ENCODE measurements at places on chromosomes 11 and 22. TPM values are rescaled to one million over a fixed set of nuclear protein-coding genes. Genes with fewer than 3 reads are reported as not detected.
A peak's percentile ranks its signal among the peaks of the same experiment; 100 is the strongest.

DNA sequence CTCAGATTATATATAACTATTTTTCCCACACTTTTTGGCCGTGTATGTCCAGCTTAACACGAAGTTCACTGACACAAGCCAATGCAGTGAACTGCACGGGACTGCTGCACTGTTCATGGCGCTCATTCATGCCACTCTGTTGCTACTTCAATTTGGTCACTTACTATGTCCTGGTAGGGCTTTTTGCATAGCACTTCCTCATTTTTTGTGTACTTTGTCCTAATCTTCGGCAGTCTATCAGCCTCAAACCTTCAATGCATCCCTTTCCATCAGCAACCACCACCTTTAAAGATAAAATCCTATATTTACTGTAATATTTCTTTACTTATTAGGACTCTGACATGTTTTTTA lies 18.7 kb upstream of the ARHGAP32 start:
- no peak for DNase-seq

- DNase-seq, result no peak
Measured at GRCh38 chr11:9160166-9160565, 68.8 kb upstream of the SCUBE2 start.

DNA sequence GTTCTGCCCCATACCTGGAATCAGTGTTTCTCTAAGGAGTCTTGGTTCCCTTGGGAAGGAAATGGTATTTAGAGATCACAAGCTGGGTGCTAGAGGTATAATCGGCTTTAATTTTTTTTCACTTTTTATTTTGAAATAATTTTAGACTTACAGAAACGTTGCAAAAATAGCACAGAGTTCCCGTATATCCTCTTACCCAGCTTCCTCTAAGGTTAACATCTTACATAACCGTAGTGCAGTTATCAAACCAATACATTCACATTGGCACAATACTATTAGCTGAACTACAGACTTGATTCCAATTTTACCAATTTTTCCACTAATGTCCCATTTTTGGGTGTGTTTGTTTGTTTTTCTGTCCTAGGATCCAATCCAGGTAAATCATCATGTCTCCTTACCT lies 63.8 kb downstream of the RBX1 start:
- no peak for DNase-seq

The ISX gene
- not detected for total RNA-seq

- DNase-seq, result no peak
Measured at GRCh38 chr11:121723246-121723741, 270.5 kb upstream of the SORL1-AS1 start.

DNA sequence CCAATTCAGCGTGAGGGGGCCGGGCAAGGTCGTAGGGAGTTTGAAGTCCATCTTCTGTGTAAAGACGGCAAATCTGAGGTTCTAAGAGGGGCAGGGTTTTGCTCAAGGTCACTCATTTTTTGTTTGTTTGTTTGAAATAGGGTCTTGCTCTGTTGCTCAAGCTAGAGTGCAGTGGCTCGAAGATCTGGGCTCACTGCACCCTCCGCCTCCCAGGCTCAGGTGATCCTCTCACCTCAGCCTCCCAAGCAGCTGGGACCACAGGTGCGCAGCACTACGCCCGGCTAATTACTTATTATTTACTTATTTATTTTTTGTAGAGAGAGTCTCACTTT lies 355 bp upstream of the AP1B1 start:
- no peak for DNase-seq

DNA sequence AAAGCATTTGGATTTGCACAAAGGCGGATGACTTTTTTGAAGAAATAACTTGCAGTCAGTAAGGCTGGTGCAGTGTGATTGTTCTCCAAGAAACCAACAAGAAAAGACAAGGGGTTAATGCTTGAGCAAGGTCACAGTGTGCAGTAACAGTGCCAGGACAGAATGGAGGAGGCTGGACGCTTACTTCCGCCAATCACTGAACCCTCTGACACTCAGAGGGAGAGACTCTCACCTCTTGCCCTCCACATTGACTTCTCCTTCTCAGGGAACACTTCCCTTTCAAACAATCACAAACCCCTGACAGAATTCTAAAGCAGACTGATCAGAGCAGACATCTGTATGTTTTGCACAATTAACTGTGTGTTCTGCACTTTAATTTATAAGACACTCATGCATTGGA lies 228.4 kb downstream of the BLID start:
- no peak for DNase-seq

The OR6T1 gene
- not detected for total RNA-seq

DNA sequence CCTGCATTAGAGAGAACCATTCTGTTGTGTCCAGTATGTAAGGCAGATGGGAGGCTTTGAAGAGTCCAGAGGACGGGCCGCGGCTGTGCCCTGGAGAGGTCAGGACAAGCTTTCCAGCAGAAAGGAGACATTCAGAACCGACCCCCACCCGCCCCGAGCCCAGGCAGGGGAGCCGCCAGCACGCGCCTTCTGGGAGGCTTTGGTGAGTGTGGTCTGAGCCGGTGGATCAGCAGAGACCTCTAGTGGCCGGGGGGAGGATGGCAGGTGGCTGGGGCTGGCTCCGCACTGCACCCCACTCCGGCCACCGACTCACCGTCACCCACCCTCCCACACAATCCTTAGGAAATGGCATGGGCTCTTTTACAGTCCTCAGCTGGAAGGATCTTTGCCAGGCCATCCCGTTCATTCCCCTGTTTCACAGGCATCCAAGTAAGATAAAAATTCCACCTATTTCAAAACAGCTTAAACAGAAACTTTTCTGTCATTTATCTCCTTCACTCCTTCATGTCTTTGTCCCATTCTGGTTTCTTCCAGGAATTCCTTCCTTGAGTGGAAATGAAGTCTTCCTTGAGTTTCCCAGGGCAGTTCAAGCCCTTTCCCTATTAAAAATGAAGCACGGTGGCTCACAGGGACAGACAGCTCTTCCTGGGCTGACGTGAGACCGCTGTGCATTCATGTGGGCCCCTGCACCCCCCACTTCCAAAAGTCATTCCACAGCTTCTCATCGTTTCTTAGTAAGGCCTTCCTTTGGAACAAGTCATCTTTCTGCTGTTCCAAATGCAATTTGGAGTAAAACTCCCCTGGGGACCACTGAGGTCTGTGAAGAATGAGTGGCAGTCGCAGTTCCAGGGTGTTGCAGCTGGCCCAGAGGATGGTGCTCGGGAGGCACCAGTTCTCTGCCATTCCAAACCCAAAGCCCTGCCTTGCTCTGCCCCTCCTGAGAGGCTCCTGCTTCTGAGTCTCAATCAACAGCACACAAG lies 91.0 kb downstream of the FEZ1 start:
- DNase-seq, result peak; percentile 78

DNA sequence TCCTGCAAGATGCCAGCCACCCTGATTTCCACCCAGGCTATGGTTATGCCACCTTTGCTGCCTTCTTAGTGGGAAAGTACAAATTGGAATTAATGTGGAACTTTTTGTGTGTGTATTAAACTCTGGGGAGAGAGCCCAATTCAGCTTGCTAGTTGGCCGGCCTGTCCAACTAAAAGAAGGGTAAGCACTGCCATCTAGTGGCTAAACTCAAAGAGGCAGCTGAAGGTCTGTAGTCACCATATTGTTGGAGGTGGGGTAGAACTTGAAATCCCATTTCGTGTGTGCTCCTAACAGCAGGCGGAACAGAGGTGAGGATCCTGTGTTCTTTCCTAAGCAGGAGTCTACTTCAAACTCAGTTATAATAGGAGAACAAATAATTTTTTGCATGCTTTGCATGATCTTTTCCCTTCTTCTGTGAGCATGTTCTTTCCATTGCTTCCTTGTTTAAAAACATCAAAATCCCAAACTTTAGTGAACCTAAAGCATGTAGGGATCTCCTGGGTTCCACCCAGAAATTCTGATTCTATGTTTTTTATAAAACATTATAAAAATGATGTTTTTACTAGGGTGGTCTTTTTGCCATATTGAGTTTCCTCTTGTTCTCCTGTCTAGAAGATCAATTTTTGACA lies 138.8 kb upstream of the SORL1-AS1 start:
- DNase-seq, result no peak

- DNase-seq, result no peak
Measured at GRCh38 chr11:116172156-116172555, 600.6 kb downstream of the BUD13 start.

The TTC9C gene
- 8.5 TPM for total RNA-seq

Data from right lobe of liver (tissue), 6 donors.